Left lung (tissue), 14 donors: ENCODE measurements at places on chromosomes 2 and 18. TPM values are rescaled to one million over a fixed set of nuclear protein-coding genes. Genes with fewer than 3 reads are reported as not detected.
A peak's percentile ranks its signal among the peaks of the same experiment; 100 is the strongest.

DNA sequence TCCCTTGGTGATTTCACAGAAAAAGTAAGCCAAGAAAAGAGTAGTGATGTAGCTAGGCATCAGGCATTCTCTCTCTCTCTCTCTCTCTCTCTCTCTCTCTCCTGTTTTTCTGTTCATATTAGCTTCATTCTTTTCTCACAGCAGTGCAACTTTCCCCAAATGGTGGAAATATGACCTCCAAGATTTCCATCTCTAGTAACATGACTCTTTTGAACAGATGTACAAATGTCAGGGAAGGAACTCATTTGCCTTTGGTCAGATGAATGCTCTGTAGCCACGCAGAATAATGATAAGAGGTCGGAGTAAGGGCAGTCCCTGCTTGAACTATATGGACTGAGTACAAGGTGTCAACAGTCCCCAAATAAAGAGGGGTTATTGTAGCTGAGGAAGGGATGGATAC lies 316.2 kb downstream of the GALNT13 start:
- no peaks in the 10 kb centered on the region for H3K36me3 ChIP-seq
- DNase-seq = no peak
- no peaks in the 10 kb centered on the region for H3K27me3 ChIP-seq
- no peak overlapping the region for H3K4me3 ChIP-seq
- H3K4me1 ChIP-seq = no peaks in the 10 kb centered on the region
- no peak overlapping the region for H3K27ac ChIP-seq

GPR35 gene
- polyA plus RNA-seq = 3.0 TPM

- H3K36me3 ChIP-seq = no peaks in the 10 kb centered on the region
- no peak overlapping the region for H3K4me3 ChIP-seq
- no peak for DNase-seq
- no peaks in the 10 kb centered on the region for H3K27me3 ChIP-seq
- H3K27ac ChIP-seq = no peak overlapping the region
Measured at GRCh38 chr2:62016957-62017356, 111.5 kb downstream of the COMMD1 start.

C18orf54 gene
- polyA plus RNA-seq = 13.4 TPM

DNA sequence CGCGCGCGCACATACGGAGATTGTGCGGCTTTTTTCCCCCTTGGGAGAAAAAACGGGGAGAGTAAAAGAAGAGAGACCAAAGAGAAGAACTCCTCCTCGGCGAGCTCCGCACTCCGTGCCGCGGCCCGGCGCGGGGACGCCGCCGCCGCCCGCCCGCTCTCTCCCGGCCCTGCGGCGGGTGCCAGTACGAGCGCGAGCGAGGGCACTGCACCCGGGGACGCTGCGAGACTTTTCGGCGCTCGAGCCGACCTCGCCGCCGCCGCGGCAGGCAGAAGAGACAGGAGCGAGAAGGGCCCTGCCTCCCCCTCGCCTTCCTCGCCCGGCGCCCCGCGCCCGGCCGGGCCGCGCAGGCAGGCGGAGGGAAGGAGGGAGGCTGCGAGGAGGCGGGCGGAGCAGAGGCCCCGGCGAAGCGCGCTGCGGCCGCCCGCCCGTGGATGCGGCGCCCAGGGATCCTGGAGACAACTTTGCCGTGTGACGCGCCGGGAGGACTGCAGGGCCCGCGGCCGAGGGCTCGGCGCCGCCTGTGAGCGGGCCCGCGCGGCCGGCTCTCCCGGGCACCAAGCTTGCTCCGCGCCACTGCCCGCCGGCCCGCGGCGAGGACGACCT lies 857 bp upstream of the INHBB start:
- H3K27me3 ChIP-seq = peaks cover 49% of the 10 kb centered on the region
- peaks cover 63% of the 10 kb centered on the region for H3K4me1 ChIP-seq
- DNase-seq = peak; percentile 86
- H3K36me3 ChIP-seq = no peaks in the 10 kb centered on the region

- H3K36me3 ChIP-seq = no peaks in the 10 kb centered on the region
- no peak overlapping the region for H3K4me3 ChIP-seq
Measured at GRCh38 chr18:9683418-9684396, 24.4 kb upstream of the RAB31 start.

HOXD13 gene
- polyA plus RNA-seq = not detected

- H3K27ac ChIP-seq = no peak overlapping the region
- no peaks in the 10 kb centered on the region for H3K36me3 ChIP-seq
- no peaks in the 10 kb centered on the region for H3K27me3 ChIP-seq
- H3K4me3 ChIP-seq = no peak overlapping the region
Measured at GRCh38 chr18:3234457-3234856, 13.1 kb upstream of the MYL12A start.

CDK15 gene
- 0.42 TPM for polyA plus RNA-seq

GRCh38 chr2:167753142-167753541 lies 494.3 kb downstream of the STK39 start:
- H3K4me3 ChIP-seq = no peak overlapping the region
- H3K4me1 ChIP-seq = no peaks in the 10 kb centered on the region
- DNase-seq = no peak
- no peak overlapping the region for H3K27ac ChIP-seq
- no peaks in the 10 kb centered on the region for H3K27me3 ChIP-seq
- H3K36me3 ChIP-seq = no peaks in the 10 kb centered on the region

DNA sequence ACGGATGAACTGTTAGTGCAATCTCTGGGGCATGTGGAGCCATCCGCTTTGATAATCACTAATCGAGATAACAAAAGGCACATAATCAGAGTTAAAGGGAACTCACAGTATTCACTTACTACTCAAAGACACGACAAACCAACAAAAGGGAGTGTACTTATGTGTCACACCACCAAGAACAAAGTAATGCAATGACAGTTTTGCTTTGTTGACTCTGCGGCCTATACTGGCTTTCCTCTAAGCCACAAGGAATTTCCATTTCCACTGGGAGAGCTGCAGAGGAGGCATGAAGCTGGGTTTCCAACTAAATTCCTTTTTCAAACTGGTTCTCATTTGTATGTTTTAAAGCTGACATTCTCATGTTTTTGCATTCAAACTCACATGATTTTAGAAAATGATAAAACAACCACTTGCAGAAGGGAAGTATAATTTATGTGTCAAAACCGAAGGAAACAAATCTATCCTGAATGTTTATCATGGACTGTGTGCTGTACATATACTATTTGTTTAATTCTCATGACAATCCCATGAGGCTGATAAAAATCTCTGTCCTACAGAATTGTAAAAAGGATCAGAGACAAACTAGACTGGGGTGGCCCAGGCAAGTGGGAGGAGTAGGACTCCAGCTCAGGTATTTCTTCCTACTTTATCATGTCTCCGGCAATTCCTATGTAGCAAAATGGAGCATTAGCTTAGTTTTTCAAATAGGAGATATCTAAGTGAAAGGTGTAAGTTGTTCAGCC lies 149.6 kb upstream of the SMAD7 start:
- no peak overlapping the region for H3K27ac ChIP-seq
- H3K27me3 ChIP-seq = no peaks in the 10 kb centered on the region
- no peaks in the 10 kb centered on the region for H3K36me3 ChIP-seq

DNA sequence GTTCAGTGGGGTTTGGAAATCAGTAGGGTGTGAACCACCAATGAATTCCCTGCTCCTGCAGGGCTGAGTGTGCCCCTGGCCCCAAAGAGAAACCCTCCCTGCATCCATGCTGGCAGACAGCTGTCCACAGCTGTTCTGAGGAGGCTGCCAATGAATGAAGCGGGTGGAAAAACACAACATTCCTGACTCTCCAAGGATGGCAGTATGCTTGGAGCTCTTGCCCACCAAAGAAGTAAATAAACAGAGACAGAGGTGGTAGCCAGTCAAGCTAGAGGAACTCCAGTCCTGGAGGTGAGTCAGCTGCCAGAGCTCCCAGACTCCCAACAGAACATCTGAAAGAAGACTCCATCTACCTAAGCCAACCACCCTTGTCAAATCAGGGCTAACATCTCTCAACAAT lies 6.2 kb downstream of the ZBTB7C start:
- no peak overlapping the region for H3K27ac ChIP-seq
- H3K36me3 ChIP-seq = no peaks in the 10 kb centered on the region
- peak; percentile 69 for DNase-seq
